ENCODE measurements at places on chromosomes 12 and 14. TPM values are rescaled to one million over a fixed set of nuclear protein-coding genes. Genes with fewer than 3 reads are reported as not detected.

- DNase-seq: peak; percentile 68
Observed at GRCh38 chr12:6532927-6533652, 1.2 kb upstream of the GAPDH start.

DNA sequence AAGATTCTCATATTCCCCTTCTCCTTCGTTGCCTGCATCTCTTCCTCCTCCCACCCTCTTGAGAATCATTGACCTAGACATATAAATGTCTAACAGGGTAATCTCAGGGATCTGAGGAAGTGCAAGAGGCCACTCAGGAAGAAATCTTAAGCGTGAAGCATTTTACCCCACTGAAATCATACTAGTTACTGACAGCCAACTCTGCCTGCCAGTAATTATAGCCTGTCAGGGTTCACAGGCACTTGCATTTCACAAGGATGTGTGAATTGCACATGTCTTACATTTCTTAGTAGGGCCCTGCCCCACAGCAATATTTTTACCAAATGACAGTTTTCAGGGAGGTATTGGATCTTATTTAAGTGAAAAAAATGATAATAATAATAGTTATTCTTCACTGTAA, 127.2 kb downstream of the SLC15A5 start:
- DNase-seq: no peak

DNA sequence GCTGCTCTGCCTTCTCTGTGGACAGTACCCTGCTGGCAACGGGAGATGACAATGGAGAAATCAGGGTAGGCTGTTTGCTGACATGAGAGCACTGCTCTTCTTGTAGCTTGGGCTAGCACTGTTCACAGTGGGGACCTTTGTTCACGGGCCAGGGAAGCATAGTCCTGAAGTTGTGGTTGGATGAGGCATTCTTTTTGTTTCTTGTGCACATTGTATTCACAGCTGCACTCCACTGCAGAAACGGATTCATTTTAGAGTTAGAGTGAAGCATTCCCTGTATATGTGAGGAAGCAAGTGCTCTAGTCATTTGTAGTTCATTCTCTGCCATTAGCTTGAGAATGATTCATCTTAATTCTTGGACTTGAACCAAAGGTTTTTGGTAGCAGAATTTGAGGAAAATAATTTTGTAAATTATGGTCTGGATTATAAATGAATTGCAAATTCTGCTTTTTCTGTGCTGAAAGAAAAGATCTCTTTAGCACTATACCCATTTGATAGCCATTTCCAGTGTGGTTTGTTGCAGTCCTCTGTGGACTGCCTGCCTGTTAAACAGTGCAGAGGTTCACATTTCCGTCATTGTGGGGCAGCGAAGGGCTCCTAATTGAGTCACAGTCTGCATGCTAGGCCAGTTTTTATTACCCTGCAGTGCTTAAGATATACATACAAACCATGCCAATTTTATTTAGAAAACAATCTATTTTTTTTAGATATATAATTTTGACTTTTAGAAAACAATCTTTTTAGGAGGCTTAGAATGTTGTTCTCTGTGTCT, 80.6 kb downstream of the APAF1 start:
- peak; percentile 81 for DNase-seq

DNA sequence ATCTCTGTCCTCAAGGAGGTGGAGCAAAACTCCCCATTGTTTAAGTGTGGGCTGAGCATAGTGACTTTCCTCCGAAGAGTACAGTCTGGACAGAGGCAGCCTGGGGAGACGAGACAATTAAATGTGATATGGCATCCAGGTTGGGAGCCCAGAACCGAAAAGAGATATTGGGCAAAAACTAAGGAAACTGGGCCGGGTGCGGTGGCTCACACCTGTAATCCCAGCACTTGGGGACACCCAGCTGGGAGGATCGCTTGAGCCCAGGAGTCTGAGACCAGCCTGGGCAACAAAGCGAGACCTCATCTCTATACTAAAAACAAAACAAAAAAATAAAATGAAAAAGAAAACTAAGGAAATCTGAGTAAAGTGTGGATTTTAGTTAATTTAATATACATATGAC, 35.9 kb upstream of the JDP2 start:
- no peak for DNase-seq

Gene TMPRSS12
- not detected for total RNA-seq

Gene KRT82
- total RNA-seq: not detected

Data from activated CD4-positive, alpha-beta memory T cell treated with anti-CD3 and anti-CD28 coated beads for 36 hours (primary cell).